ENCODE measurements at places on chromosomes 16 and 17.

GRCh38 chr17:4045487-4045886 lies 81.2 kb upstream of the ATP2A3 start:
- peaks cover 16% of the 10 kb centered on the region for H3K4me1 ChIP-seq
- no peak for DNase-seq
- H3K27me3 ChIP-seq = no peaks in the 10 kb centered on the region
- no peak overlapping the region for H3K4me3 ChIP-seq
- H3K36me3 ChIP-seq = peaks cover 76% of the 10 kb centered on the region

- H3K4me1 ChIP-seq = peaks cover 23% of the 10 kb centered on the region
- H3K27ac ChIP-seq = no peak overlapping the region
- H3K4me3 ChIP-seq = no peak overlapping the region
Measured at GRCh38 chr17:78892062-78892456, 10.9 kb downstream of the CEP295NL start.

DNA sequence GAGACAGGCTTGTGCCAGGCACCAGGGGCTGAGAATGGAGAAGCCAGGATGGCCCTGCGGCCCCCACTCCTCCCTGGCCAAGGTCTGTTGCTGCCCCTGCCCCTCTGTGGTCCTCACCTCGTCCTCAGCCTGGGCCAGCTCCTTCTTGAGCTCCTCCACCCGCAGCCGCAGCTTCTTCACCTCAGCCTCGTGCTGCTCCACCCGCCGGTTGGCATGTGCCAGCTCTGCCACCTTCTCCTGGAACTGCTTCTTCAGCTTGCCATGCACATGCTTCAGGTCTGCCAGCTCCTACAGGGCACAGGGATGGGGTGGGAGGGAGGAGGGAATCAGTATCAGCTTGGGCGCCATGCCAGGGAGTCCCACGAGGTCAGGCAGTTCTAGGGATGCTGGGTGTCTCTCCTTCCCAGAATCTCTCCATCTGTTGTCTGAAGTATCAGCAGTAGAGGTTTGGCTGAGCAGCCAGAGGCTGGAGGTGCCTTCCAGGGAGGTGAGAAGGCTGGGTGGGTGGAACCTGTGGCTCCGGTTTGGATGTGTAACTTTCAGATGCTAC lies 20.1 kb downstream of the CCDC102A start:
- DNase-seq = no peak
- no peaks in the 10 kb centered on the region for H3K4me1 ChIP-seq
- no peak overlapping the region for H3K27ac ChIP-seq
- H3K27me3 ChIP-seq = no peaks in the 10 kb centered on the region

DNA sequence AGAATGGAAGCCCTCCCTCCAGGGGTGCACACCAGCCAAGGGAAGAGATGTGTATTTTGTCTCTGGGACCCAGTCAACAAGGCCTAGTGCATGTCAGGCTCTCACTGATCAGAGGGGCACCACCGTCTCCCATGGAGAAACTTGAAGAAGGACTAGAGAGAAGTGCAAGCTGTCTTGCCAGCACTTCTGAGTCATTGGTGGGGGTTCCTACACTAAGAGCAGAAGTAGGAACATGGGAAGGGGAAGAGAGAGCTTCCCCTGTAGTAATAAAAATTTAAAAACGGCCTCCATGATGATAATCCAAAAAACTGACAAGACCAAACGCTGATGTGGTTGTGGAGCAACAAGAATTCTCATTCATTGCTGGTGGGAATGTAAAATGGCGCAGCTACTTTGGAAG lies 46.3 kb downstream of the DYNLRB2 start:
- H3K4me3 ChIP-seq = no peak overlapping the region
- H3K4me1 ChIP-seq = peaks cover 68% of the 10 kb centered on the region
- H3K27me3 ChIP-seq = peaks cover 23% of the 10 kb centered on the region
- DNase-seq = no peak
- H3K27ac ChIP-seq = no peak overlapping the region
- peaks cover 21% of the 10 kb centered on the region for H3K36me3 ChIP-seq

GRCh38 chr16:194516-194915 lies 14.3 kb downstream of the HBQ1 start:
- H3K4me1 ChIP-seq = no peaks in the 10 kb centered on the region
- peaks cover 66% of the 10 kb centered on the region for H3K36me3 ChIP-seq
- H3K27me3 ChIP-seq = no peaks in the 10 kb centered on the region
- no peak for DNase-seq
- no peak overlapping the region for H3K4me3 ChIP-seq

DNA sequence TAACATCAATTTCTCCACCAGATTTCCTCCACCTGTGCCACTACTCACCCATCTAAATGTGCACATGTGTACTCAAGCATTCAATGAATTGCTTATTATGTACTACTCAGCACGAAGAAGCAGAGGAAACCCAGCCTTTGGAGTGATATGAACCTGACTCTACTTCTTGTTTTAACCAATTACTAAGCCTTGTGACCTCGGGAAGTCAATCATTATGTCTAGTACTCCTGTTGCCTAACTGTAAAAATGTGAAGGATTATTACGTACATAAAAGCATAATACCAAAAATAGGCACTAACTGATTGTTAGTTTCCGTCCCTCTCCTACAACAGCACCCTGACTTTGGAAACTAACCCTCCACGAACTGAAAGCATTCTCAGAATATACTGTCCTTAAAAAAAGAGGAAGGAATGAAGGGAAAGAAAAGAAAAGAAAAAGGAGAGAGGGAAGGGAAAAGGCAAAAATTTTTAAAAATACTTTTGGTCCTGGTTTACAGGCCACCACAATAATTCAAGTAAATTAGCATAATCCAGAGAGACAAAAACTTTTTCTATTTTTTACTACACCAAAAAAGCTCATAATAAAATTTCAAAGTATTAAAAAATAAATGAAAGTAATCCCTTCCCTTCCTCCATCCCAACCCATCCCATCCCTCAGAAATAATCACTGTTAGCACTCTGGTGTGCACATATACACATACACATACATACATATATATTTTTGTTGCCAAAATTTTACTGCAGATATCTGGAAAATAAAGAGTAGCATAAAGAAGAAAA lies 53.6 kb downstream of the KANSL1 start:
- peaks cover 31% of the 10 kb centered on the region for H3K36me3 ChIP-seq
- H3K4me3 ChIP-seq = no peak overlapping the region
- H3K27ac ChIP-seq = no peak overlapping the region
- no peak for DNase-seq
- H3K27me3 ChIP-seq = no peaks in the 10 kb centered on the region
- H3K4me1 ChIP-seq = peaks cover 78% of the 10 kb centered on the region

GRCh38 chr17:12815642-12816141 lies 26.4 kb downstream of the ARHGAP44 start:
- no peak overlapping the region for H3K4me3 ChIP-seq
- H3K36me3 ChIP-seq = no peaks in the 10 kb centered on the region
- H3K4me1 ChIP-seq = no peaks in the 10 kb centered on the region
- H3K27ac ChIP-seq = no peak overlapping the region
- no peak for DNase-seq

- peak overlapping the region; percentile 80 for H3K27ac ChIP-seq
- H3K4me1 ChIP-seq = peaks cover 67% of the 10 kb centered on the region
- no peaks in the 10 kb centered on the region for H3K27me3 ChIP-seq
Measured at GRCh38 chr17:77466140-77466539, 325.4 kb downstream of the SEC14L1 start.

DNA sequence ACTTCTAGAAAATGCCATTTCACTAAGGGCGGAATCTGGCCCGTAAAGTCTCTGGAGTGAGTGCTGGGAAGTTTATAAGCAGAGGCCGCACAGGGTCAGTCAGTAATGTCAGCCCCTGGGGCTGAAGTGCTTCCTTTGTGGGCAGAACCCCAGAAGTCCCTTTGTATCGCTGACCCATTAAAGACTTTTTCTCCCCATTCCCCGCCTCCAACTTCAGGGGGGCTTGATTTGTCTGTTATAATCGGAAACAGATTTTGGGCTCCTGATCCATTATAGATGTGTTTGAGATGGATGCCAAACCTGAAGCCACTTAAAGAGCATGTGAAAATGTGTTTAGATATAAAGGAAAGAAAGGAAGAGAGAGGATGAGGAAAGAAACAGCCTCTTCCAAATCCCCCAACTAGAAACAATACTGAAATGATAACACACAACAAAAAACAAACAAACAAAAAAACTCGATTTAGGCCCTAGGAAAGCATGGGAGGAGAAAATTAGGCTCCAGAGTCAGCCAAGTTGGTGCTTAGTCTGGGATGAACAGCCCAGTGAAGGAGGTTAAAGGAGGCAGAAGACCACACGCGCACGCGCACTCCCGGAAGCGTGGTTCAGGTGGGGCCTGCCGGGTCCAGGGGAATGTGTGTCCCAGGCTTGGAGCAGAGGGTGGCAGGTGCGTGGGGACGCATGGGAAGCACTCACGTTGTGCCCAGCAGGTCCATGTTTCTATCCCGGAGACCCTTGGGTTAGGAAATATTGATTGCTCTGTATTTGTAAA lies 27.1 kb downstream of the MSI2 start:
- no peak for DNase-seq
- H3K4me1 ChIP-seq = peaks cover 85% of the 10 kb centered on the region
- H3K4me3 ChIP-seq = peak overlapping the region; percentile 19

DNA sequence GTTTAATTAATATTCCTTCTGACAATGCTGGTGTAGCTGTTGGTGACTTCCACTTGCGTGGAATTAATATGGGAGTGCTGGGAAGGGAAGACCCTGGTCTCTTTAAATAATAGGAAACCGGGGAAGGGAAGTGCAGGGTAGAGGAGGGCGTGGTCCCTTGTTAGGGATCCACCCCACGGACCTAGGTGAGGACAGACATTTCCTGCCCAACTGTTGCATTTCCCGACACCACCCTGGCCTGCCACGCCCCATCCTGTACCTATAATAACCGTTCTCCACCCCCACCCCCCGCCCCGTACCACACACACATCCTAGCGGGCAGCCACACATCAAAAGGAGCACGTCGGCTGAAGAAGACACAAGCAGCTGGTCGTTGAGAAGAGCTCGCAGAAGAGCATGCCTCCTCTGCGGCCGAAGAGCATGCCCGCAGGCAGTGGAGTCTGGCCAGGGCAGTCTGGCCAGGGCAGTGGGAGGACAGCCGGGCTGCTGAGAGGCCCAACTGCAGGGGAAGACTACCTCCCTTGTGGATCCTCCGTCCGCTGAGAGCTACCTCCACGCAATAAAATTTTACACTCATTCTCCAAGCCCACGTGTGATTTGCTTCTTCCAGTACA lies 36.8 kb upstream of the MMD start:
- peaks cover 11% of the 10 kb centered on the region for H3K27me3 ChIP-seq
- H3K27ac ChIP-seq = no peak overlapping the region
- H3K36me3 ChIP-seq = no peaks in the 10 kb centered on the region
- no peak overlapping the region for H3K4me3 ChIP-seq

DNA sequence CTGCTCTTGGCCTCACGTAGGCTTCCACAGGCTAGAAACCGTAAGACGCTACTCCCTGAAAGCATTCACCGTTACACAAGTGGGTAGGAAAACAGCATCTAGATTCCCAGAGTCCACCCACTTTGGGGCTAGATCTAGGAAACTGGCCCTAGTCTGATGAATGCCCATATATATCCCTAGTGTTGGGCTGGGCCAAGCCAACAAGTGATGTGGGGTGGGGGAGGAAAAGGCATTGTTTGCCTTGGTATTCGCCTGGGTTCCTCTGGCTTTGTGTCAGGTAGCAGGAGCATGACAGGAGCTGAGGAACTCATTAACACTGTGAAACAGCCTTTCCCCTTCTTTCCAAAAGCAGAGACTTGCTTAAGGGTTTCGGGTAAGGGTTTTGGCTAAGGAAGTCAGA lies 112.4 kb downstream of the SMG6 start:
- no peak for DNase-seq
- no peak overlapping the region for H3K27ac ChIP-seq
- H3K4me1 ChIP-seq = peaks cover 56% of the 10 kb centered on the region
- peaks cover 65% of the 10 kb centered on the region for H3K36me3 ChIP-seq

- H3K4me1 ChIP-seq = peaks cover 1% of the 10 kb centered on the region
- no peak for DNase-seq
- no peaks in the 10 kb centered on the region for H3K27me3 ChIP-seq
- no peak overlapping the region for H3K4me3 ChIP-seq
Measured at GRCh38 chr16:84967828-84968227, 43.5 kb downstream of the ZDHHC7 start.

GRCh38 chr17:38743556-38744171 lies 4.5 kb downstream of the PCGF2 start:
- no peak overlapping the region for H3K27ac ChIP-seq
- H3K36me3 ChIP-seq = no peaks in the 10 kb centered on the region
- no peak overlapping the region for H3K4me3 ChIP-seq
- peaks cover 21% of the 10 kb centered on the region for H3K4me1 ChIP-seq

DNA sequence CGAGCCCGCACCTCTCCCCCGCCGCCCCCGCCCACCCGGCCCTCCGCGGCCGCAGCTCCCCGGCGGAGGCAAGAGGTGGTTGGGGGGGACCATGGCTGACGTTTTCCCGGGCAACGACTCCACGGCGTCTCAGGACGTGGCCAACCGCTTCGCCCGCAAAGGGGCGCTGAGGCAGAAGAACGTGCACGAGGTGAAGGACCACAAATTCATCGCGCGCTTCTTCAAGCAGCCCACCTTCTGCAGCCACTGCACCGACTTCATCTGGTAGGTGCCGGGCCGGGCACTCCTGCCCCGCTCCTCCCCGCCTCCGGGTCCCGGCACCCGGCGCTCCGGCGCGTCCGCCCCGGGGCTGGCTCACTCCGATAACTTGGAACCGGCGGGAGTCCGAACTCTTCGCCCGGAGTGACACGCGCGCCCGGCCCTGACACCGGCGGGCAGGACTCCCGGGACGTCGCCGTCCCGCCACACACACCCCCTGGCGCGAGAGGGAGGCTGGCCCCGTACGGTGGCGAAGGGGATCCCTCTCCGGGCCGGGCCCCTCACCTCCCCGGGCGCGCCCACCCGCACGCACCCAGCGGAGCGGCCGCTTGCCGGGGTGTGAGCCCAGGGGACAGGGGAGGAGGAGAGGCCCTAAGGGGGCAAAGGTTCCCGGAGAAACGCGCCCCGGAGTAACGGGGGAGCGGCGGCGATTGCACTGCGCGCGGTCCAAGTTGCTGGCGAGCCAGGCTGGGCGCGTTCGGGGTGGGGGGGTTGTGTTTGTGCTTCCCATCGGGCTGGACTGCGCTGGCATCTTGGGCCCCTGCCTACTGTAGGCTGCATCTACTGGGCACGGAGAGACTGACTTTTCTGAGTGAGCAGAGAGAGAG lies 581 bp downstream of the PRKCA start:
- H3K4me3 ChIP-seq = peak overlapping the region; percentile 100
- no peaks in the 10 kb centered on the region for H3K27me3 ChIP-seq
- DNase-seq = no peak
- H3K4me1 ChIP-seq = peaks cover 36% of the 10 kb centered on the region

DNA sequence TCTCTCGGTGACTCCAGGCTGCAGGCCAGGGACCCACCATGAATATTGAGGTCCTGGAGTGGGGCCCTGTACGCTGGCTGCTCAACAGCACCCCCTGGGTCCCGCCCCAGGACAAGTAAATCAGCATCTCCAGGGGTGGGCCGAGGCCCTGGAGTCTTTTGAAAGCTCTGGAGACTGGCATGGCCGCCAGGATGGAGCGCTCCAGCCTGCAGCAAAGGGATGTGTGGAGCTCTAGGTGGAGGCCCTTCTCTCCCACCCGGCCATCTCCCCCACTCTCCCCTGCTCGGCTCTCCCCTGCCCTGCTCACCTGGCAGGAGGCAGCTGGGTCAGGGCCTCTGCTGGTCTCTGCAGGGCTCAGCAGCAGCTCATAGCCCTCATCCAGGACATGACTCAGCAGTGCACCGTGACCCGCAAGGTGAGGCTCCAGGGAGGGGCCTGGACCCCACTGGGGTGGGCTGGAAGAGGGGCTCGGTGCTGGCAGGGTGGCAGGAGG lies 16.6 kb downstream of the SGSH start:
- no peaks in the 10 kb centered on the region for H3K27me3 ChIP-seq
- no peak overlapping the region for H3K4me3 ChIP-seq
- no peak overlapping the region for H3K27ac ChIP-seq

- no peaks in the 10 kb centered on the region for H3K36me3 ChIP-seq
- DNase-seq = peak; percentile 18
- H3K4me1 ChIP-seq = peaks cover 28% of the 10 kb centered on the region
- peak overlapping the region; percentile 67 for H3K27ac ChIP-seq
Measured at GRCh38 chr16:57134982-57135381, 42.6 kb downstream of the CPNE2 start.

All from activated T-helper 2 cell treated with anti-CD3 and anti-CD28 coated beads, Interferon-gamma antibody, Interleukin-2, Interleukin-4, amounts not matched to agents 10 μg/mL and 5 μg/mL and 100 μg/mL, durations not matched to agents 14 hours and 24 hours and 36 hours (primary cell).